Uterus (tissue), 4 donors: ENCODE measurements at places on chromosomes 4 and X. TPM values are rescaled to one million over a fixed set of nuclear protein-coding genes. Genes with fewer than 3 reads are reported as not detected.

CT45A1 gene
- total RNA-seq = not detected

BEX2 gene
- total RNA-seq = 15.5 TPM

GJB1 gene
- total RNA-seq = 3.0 TPM

CENPVL1 gene
- total RNA-seq = not detected

SUPT20HL1 gene
- total RNA-seq = not detected

SOD3 gene
- total RNA-seq = 75.0 TPM

ARHGAP4 gene
- total RNA-seq = 6.8 TPM

GRCh38 chr4:175953960-175954521, 111.6 kb upstream of the WDR17 start:
- DNase-seq = no peak

- no peak for DNase-seq
Measured at GRCh38 chr4:184807256-184807655, 18.5 kb downstream of the ACSL1 start.

- DNase-seq = no peak
Measured at GRCh38 chr4:152232271-152232670, 303.6 kb downstream of the FBXW7 start.

DNA sequence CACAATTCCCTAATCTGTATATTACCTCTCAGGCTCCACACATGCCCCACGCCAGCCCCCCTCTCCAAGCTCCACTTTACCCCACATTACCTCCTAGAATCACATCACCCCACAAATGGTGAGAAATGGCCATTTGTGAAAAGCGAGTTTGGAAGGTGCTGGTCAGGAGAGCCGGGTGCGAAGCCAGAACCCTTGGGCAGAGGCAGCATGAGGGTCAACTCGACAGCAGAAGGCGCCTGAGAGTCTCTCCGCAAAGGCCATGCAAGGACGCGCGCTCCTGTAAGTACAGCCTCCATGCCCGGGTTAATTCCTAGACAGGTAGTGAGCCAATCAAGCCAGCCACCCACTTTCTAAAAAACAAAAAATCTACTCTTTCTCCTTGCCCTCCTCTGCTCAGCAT, 42.4 kb downstream of the RHOXF2 start:
- DNase-seq = no peak
